ENCODE measurements at places on chromosomes 5 and 9.
A peak's percentile ranks its signal among the peaks of the same experiment; 100 is the strongest.

DNA sequence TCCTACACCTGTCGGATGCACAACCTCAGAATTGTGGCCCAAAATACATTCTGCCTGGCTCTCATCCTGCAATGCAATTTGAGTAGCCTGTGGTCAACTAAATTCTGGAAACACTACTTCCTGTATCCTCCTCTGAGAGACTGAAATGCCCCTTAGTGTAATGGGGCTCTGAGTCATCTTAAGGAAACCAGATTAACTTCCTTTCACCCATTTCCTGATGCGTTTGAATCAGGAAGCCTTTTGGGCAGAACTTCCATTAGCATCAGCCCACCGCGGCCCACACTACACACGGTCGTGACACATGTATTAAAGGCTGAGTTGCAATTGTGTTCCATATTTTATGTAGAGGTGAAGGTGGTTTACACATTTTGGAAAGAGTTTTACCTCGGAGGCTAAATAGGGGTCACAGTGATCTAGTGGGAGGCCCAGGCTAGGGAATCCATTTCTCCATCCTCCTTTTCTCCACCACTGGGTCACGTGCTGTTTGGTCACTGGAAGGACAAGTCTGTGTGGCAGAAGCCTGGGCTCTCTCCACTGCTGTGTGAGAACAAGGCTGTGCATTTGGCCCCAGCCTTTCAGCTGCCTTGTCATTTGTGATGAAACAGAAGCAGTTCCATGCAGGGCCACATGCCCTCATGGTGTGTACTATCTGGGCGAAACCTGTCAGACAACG is 55.9 kb downstream of the DAP start:
- peak; percentile 85 for DNase-seq

- DNase-seq: no peak
These were observed 26.3 kb downstream of the MAML1 start for GRCh38 chr5:179758955-179759354.

DNA sequence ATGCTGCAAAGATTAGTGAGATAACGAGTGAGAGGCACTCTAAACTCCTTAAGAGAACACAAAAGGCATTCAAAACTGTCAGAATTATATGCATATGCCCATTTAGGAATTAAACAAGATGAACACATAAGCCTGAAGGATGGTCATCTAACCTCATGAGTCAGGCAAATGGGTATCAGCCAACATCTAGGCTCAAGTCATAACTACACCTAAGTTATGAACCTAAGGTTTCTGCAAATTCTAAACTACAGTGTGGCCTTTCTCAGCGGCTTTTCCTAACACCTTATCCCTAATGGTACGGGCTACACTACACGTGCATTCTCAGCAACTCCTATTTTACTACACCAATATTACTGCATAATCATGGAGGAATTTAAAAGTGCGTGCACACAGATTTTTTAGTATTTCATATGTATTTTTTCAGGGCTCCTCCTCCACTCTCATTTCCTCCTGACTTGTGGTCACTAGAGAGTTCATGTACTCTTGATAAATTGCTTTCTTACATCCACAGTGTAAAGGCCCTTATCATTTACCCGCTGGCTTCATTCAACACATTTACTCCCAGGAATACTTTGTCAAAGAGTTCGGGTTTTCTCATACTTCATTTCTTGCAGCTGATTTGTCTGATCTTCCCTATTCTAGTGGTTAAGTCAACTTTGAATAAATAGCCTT is 316.5 kb downstream of the BNC2 start:
- peak; percentile 78 for DNase-seq

GRCh38 chr5:163248871-163249270 is 188.5 kb upstream of the CCNG1 start:
- no peak for DNase-seq

DNA sequence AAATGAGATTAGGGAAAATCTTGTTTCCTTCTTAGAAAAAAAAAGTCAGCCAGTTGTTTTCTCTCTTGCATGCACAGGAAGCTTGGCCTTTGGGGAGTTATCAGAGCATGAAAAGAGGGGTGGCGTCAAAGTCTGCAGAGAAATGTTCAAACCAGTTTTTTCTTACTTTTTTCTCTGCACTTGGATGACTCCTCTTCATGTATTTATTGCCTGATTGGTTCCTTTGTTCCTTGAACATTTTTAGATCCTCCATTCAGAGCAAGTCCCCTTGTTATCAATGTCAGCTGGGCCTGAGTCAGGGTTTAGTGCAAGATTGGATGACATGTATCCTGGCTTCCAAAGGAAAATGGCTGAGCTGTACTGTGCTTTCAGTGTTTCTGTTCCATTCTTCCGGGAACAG is 392.6 kb upstream of the BRINP1 start:
- peak; percentile 25 for DNase-seq

DNA sequence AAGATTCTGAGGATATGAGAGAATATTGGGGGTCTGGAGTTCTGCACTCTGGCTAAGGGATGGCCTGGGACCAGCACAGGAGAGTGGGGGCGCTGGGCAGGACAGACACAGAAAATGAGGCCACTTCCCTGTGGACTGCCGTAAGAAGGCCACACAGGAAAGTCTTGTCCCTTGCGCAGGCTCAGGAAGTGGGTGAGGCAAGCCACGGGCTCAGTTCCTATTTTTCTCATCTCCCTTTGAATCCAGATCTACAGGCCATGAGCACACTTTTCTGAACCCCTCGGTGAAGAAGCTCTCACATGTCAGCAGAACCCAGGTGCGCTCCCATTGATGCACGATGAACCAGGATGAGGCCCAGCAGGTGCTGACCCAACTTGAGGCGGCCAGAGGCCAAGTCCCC is 207.4 kb downstream of the AGTPBP1 start:
- DNase-seq: no peak

- no peak for DNase-seq
These were observed 13.4 kb upstream of the OR13C8 start for GRCh38 chr9:104555521-104555920.

All from osteoblast (primary cell).